ENCODE measurements at places on chromosomes 2 and 18. TPM values are rescaled to one million over a fixed set of nuclear protein-coding genes. Genes with fewer than 3 reads are reported as not detected.
A peak's percentile ranks its signal among the peaks of the same experiment; 100 is the strongest.

GRCh38 chr2:64295326-64296139, 151.3 kb upstream of the PELI1 start:
- no peak for DNase-seq

DNA sequence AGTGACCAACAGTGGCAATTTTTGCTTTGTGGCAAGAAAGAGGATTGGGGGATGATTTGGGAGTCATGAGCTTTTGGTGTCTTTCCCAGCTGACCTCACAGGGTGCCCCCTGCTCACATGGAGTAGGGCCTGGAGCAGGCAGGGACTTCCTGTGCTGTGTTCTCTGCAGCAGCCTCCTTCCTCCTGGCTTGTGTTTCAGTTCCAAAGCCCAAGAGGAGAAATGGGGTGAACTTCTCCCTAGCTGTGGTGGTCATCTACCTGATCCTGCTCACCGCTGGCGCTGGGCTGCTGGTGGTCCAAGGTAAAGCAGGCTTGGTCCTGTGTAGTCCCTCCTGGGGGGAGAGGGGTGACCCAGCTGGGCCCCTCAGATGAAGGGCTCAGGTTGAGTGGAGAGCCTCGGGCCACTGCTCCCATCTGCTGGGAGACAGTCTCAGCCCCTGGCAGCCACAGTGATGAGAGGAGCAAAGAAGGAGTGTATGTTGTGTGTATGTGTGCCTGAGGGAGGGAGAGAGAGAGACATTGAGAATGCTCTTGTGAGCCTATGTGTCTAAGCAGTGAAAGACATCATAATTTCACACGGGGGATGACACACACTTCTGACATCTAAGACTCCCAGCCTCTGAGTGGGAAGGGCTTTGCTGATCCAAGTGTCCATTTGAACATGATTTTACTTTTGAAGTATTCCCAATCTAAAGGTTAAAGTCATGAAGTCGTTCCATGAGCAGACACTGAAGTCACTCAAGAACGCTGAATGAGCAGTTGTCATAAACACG, 27.2 kb downstream of the MARCO start:
- no peak for DNase-seq

DNA sequence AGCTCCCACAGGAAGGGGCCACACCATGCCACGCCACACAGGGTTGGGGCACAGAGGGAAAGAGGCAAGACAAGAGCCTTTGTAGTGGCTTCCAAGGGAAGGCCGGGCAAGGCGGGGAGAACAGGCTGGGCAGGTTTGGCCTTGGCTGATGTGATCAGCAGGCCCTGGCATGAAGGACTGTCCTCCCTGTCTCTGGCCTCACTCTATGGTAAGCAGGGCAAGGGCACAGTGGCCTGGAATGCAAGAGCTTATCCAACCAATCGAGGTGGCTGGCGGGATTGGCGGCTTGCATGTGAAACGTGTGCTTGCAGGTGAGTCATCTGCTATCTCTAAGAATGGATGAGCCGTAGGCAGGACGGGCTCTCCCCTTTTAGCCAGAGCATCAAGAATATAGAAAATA, 6.4 kb upstream of the ATP9B start:
- no peak for DNase-seq

DNA sequence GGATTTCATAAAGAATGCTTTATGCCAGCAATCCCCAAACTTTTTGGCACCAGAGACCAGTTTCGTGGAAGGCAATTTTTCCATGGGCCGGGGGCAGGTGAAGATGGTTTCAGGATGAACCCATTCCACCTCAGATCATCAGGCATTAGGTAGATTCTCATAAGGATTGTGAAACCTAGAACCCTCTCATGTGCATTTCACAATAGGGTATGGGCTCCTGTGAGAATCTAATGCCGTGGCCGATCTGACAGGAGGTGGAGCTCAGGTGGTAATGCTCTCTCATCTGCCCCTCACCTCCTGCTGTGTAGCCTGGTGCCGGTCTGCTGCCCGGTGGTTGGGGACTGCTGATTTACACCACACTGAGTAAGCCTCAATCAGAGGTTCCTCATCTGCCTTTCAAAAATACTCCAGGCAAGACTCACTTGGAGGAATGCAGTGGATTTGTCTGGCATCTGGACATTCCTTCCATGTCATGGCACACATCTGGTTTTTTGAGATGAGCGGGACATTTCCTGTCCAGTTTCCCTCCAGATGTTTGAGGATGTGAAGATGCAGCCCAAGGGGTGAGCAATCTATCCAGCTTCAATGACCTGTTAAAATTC, 185.8 kb downstream of the VAPA start:
- DNase-seq: no peak

DNA sequence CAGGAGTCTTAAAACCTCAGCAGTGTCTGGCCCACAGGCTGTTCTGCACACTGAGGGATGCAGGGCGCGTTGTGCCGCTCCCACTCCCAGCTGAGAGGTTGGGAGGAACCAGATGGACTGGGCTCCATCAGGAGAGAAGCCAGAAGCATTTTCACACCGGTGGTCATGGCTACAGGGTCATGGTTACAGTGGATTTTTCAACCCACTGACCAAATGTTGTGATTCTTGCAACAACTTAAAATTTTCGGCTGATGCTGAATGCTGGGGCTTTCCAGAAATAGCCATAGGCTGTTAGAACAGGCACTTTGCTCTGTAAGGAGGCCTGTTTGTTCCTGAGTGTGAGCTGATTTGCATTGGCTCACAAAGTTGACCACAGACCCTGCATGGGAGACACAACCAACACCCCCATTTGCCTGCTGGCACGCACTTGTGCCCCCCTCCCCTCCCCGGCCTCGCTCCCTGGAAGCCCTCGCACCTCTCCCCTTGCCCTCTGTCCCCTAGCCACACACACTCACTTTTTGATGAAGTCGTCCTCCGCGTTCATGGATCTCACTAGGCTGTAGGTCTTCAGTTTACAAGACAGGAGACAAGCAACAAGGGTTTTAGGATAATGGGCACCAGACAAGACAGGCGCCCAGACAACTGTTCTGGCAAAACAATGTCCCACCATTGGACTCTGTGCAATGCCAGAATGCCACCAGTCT, 3.4 kb downstream of the LPIN1 start:
- DNase-seq: peak; percentile 64

- DNase-seq: no peak
These were observed 127.4 kb downstream of the CCDC102B start for GRCh38 chr18:68925268-68925667.

- DNase-seq: no peak
These were observed 122.5 kb upstream of the WDR75 start for GRCh38 chr2:189318761-189319160.

- DNase-seq: no peak
These were observed 109.1 kb downstream of the PIK3C3 start for GRCh38 chr18:42064109-42064508.

- DNase-seq: peak; percentile 52
These were observed 29.4 kb downstream of the KATNAL2 start for GRCh38 chr18:46946656-46947282.

DNA sequence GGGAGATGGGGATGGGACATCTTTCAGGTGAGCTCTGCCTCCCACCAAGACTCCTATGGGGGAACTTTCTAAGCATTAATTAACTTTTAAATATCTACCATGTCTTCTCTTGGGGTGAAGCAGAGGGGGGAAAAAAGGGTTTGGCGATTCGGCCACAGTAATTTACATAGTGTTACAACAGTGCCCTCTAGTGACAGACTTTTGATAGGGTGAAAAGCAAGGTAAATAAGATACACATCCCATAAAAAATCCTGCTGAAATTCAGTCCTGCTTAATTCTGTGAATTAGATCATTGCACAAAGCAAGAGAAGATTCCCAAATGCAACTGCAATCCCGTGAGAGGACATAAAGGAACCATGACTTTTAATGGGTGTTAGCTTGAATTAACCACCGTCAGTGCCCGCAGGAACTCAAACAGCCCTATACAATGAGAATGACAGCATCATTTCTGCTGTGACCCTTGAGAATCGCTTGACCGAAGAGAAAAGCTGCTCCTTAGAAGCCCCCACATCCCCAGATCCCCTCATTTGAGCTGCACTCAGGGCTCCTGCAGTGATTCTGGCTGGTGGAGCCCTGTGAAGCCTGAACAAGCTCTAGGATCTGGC, 32.8 kb downstream of the FAM124B start:
- no peak for DNase-seq

DNA sequence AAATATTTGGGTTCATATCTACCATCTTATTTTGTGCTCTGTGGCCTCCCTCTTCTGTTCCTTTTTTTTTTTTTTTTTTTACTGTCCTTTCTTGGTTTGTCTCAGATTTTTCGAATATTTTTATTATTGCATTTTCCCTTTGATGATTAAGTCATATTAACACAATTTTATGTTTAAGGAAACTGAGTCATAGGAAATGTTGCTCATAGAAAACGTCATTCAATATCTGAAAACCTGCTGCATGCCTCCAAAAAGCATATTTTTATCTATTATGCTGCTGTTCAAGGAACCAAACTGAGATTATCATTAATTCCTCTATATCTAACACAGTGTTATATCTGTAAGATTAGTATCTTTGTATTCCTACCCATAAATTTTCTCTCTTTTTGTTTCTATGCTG, 614.3 kb upstream of the SLC8A1 start:
- DNase-seq: no peak

GRCh38 chr2:230893841-230894781, 29.4 kb downstream of the ITM2C start:
- DNase-seq: no peak

GRCh38 chr2:86368161-86368824, 30.9 kb upstream of the REEP1 start:
- peak; percentile 34 for DNase-seq

DNA sequence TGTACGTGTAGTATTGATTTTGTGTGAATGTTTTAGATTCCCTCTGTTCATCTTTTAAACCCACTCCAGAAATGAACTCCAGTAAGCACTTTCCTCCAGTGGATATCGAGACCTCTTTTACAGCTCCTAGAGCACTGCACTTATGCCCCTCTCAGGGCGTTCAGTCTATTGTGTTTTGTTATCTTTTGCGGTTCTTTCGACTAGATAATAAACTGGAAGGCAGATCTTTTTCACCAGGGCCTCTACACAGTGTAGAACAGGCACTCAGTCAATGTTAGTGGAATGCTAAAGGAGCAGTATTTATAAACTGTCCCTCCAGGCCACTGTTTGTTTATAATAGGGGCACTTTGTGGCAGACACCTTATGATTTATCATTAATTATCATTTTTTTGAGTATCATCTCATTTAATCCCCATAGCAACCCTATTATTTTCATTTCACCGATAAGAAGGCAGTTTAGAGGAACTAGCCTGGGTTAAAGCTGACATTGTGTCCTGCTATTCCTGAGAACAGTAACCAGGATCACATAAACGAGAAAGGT, 742 bp upstream of the SOS1 start:
- no peak for DNase-seq

GRCh38 chr2:70716951-70717350, 51.0 kb downstream of the ADD2 start:
- DNase-seq: no peak

DNA sequence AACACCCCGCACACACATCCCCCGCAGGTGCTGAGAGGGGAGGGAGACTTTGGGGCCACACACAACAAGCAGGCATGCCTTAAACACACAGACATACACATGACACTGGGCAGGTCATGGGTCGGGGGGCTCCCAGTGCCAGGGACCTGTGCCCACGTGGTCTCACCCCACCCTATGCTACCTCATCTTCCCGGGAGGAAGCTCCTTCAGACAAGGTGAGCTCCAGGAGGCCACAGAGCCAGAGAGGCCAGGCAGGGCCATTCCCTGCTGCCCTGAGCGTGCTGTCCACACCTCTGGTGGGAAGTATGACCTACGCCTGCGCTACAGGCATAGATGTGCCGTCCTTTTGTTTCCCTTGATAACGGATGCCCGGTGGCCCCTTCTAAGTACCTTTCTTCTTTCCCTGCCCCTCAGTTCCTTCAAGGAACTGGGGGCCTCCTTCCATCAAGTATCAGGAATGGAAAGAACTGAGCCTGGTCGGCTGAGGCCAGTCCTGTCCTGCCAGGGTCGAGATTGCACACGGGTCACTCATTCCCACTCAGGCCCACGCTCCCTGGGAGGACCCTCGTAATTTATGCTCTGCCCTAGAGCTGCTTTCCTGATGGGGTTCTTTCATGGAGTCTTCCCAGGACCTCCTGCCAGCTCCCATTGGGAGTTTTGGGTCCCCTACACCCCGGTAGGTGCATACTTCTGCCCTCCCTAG, 4.7 kb downstream of the TEKT4 start:
- no peak for DNase-seq

GRCh38 chr2:28300485-28301341, 91.9 kb upstream of the FOSL2 start:
- DNase-seq: no peak

DNA sequence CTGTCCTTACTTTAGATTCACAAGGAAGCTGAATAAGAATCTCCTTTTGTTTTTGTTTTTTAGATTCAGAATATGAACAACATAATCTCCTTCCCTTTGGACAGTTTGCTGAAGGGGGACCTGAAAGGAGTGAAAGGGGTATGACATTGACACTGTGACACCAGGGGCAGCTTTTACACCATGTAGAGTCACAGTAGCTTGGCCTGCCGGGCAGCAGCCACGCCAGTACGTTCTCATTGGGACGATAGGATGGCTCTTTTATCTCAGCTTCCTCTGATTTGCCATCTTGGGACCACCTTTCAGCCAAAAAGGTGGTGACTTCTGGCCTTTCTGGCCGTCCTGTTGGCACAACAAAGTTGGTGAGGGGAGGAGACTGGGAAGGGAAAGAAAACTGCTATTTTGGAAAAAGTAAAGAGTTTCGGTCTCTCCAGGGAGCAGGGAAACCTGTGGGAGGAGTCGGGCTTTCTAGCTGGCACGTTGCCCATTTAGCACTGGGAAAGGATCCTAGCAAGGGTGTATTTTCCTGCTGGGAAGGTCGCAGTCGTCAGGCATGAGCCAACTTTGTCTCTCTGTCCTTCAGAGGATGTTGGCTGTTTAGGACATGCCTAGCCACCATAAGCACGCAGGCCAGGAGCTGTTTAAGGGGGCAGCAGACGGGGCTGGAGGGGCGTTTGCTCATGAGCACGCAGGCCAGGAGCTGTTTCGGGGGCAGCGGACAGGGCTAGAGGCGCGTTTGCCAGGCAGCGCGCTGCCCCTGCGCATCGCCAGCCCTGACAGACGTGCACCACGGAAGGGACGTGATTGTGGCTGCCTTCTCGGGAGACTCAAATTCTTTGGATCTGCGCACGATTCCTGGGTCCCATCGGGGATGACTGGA, 104.6 kb downstream of the ITGB1BP1 start:
- DNase-seq: peak; percentile 84

- no peak for DNase-seq
These were observed 258.3 kb downstream of the PRKCE start for GRCh38 chr2:45909677-45910191.

GRCh38 chr2:238970553-238971081, 122.7 kb downstream of the TWIST2 start:
- DNase-seq: peak; percentile 65

- no peak for DNase-seq
These were observed 79.6 kb downstream of the TFCP2L1 start for GRCh38 chr2:121205321-121205942.

GRCh38 chr2:236070236-236070635, 98.0 kb downstream of the GBX2 start:
- no peak for DNase-seq

RDH14 gene
- total RNA-seq: 27.5 TPM

CHMP1B gene
- total RNA-seq: 42.6 TPM

SATB2 gene
- total RNA-seq: 6.3 TPM

ERMN gene
- not detected for total RNA-seq

LYG2 gene
- not detected for total RNA-seq

FARSB gene
- 19.9 TPM for total RNA-seq

MYO5B gene
- 3.3 TPM for total RNA-seq

C2orf74 gene
- total RNA-seq: 19.6 TPM

SLC16A14 gene
- total RNA-seq: 6.1 TPM

GALNT14 gene
- 1.8 TPM for total RNA-seq

Data from ovary (tissue), 10 donors.